ENCODE measurements at places on chromosomes 6 and 20.

GRCh38 chr20:3431109-3431508 lies 23.6 kb upstream of the DNAAF9 start:
- DNase-seq, result no peak

DNA sequence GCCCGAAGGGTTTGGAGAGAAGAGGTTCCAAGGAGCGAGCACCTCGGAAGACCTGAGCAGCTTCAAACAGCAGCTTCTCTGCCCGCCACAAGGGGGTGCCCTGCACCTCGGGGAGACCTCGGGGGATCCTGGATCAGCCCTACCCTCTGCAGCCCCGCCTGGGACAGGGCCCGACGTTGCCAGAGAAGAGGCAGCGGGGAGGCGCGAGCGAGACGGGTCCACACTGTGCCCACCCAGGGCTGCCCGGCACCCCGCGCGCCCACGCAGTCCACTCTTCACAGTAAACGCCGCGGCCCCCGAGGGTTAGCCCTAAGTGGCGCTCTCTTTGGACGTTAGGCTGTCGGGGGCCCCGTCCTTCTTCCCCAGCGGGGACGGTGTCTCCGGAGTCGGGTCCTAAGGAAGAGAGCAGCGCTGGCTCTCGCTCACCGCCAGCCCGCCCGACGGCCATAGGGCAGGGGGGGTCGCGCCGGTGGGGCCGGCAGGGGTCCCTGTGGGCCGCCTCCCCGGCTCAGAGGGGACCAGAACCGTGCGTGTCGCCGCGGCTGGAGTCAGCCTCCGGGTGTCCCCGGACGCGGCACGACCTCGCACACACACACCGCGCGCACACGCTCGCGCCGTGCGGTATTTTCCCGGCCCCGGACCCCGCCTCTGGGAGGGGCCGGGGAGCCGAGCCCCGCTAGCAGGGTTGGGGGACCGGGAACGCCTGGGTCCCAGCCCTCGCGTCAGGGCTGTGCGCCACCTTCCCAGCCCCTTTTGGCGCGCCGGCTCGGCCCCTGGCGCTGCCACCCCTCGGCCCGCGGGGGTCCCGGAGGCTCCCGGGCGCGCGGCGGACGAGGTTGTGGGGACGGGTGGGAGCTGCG lies 929 bp downstream of the CDH22 start:
- DNase-seq, result peak; percentile 66

DNA sequence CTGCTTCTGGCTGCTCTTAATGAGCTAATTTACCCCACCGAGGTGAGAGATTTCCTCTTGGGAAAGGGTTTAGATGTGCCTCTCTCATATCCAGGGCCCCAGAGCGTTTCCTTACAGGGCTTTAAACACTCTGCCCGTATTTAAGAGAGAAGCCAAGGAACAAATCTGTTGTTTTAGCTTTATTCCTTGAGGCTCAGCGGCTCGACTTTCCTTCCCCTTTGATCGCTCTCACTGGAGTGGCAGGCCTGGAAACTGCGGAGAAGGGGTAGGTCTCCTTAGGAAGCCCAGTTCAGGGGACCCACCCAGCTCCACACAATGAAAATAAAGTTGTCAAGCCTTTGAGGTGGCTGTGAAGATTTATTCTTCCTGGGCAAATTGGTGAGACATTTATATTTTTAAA lies 132.0 kb upstream of the JAG1 start:
- no peak for DNase-seq

GRCh38 chr6:33985947-33986346 lies 159.9 kb downstream of the GRM4 start:
- DNase-seq, result no peak

GRCh38 chr20:9507544-9508239 lies 6.7 kb upstream of the LAMP5 start:
- DNase-seq, result no peak

GRCh38 chr6:160258346-160259142 lies at the start of gene SLC22A2:
SLC22A2 (minus strand) TSS chr6:160258821; CDS start chr6:160258757, 64 bp downstream.
- no peak for DNase-seq

DNA sequence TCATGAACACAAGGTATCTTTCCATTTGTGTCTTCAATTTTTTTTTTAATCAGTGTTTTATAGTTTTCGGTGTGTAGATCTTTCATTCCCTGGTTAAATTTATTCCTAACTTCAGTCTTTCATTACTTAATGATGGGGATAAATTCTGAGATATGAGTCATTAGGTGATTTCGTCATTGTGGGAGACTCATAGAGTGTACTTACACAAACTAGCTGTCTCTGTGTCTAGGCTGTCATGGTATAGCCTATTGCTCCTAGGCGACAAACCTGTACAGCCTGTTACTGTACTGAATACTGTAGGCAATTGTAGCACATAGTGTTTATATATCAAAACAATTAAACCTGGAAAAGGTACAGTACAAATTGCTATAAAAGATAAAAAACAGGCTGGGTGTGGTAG lies 42.1 kb downstream of the SMAP1 start:
- DNase-seq, result no peak

- DNase-seq, result no peak
These were observed 38.0 kb downstream of the TGM2 start for GRCh38 chr20:38126932-38127621.

- no peak for DNase-seq
These were observed 2.1 kb downstream of the CDS2 start for GRCh38 chr20:5128886-5129285.

- DNase-seq, result no peak
These were observed 4.8 kb upstream of the NHSL1 start for GRCh38 chr6:138503881-138504680.

DNA sequence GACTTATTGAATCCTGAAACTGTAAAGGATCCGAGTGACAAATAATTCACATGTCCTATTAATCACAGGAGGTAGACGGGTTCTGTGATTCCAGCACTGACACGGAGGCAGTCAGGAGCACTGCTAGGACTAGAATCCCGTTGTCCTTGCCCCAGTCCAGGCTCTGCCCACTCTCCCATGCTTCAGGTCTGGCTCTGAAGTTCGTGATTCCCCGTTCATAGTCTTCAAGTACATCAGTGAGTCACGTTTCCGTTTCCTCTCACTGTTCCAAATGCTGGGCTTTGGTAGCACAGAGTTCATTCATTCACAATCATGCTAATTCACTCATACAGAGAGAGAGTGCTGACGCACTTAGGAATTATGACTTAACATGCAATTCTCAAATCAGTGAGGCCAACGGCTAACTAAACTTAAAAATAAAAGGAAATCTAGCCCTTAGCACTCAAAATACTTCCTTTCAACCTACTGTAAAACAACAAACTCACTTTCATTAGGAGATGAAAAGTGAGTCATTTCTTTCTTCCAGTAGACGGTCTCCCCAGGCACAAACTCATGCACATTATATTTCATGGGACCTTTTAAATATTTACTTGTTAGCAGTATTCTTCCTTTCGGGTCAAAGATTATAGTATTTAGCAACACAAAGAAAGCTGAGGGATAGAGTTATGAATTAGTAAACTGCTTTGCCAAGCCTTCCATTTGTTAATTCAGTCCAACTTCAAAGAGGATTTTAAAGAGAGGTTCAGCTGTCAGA lies 94.0 kb upstream of the NHSL1 start:
- peak; percentile 5 for DNase-seq

- no peak for DNase-seq
These were observed 116.1 kb upstream of the CDH4 start for GRCh38 chr20:61135968-61136367.

DNA sequence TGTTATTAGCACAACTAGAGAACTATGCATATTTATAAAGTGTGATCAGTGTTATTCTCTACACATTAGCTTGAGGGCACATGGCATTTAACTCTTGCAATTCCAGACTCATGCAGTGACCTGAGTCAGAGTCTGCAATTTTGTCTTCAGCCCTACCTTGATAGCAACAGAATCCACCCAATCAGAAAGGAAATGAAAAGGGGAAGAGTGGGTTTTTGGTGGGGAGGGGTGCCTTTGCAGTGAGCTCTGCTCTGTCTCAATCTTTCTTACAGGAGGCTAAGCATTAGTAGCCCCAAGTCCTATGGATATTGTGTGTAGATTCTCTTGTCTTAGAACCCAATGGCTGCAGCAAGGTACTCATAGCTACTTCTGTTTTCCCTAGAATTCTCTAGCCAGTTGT lies 489.2 kb downstream of the DHX35 start:
- DNase-seq, result no peak

- DNase-seq, result no peak
These were observed 475 bp downstream of the OR2B6 start for GRCh38 chr6:27957516-27957915.

GRCh38 chr6:123393331-123393730 lies 243.4 kb downstream of the TRDN start:
- DNase-seq, result no peak

GRCh38 chr20:60752741-60753420 lies 499.2 kb upstream of the CDH4 start:
- no peak for DNase-seq

- DNase-seq, result no peak
These were observed 158.4 kb downstream of the GPX5 start for GRCh38 chr6:28683945-28684538.

DNA sequence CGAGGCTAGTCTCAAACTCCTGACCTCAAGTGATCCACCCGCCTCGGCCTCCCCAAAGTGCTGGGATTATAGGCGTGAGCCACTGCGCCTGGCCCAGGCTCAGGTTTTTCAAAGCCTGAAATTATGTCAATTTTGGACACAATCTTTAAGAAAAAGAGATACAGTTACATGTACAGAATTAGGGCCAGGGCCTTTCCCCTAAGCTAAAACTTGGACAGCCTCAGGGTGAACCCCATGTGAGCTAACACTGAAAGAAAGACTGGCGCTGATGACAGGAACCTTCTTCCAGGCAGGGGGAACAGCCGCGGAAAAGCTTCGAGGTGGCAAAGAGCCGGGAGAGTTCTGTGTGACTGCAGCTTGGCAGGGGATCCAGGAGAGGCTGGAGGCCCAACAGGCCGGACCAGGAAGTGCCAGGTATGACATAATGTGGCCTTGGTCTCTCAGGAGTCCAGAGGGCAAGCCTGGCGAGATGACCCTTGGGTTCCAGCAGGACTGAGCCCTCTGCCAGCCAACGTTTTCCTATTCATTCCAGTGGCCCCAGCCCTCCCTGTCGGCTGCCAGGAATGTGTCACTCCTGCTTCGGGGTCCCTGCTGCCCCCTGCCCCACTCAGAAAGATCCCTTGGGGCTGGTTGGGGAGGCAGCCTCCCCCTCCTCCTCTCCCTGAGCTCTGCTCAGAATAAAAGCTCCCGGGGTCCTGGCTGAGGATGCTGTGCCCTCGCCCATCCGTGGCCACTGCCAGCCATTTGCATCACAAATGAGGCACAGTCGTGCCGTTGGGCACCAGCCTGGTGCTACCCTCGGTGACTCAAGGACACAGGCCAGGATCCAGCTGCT lies 37.3 kb downstream of the RBM38 start:
- no peak for DNase-seq

- DNase-seq, result no peak
These were observed 47.2 kb upstream of the SYNDIG1 start for GRCh38 chr20:24422091-24422760.

GRCh38 chr6:12047792-12048432 lies 35.8 kb downstream of the HIVEP1 start:
- no peak for DNase-seq

- DNase-seq, result no peak
These were observed 50.8 kb downstream of the UTRN start for GRCh38 chr6:144335914-144336313.

DNA sequence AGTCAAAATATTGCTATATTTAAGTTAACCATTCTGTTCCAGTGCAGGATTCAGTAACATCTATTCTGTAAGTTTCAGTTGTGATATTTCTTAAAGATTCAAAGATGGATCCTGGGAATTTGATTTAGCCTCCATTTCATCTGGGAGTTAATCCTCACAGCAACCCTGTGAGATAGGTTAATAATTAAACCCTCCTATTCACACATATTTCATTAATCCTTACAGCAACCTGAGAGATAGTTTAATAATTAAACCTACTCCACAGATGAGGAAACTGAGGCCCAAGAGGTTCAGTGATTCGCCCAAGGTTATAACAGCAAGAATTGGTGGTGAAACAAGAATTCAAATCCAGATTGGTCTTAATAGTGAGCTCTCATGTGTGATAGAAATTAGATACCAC lies 10.9 kb upstream of the ZBTB2 start:
- no peak for DNase-seq
